Suprapubic skin (tissue), 4 donors: ENCODE measurements at places on chromosomes 1 and 21.

DNA sequence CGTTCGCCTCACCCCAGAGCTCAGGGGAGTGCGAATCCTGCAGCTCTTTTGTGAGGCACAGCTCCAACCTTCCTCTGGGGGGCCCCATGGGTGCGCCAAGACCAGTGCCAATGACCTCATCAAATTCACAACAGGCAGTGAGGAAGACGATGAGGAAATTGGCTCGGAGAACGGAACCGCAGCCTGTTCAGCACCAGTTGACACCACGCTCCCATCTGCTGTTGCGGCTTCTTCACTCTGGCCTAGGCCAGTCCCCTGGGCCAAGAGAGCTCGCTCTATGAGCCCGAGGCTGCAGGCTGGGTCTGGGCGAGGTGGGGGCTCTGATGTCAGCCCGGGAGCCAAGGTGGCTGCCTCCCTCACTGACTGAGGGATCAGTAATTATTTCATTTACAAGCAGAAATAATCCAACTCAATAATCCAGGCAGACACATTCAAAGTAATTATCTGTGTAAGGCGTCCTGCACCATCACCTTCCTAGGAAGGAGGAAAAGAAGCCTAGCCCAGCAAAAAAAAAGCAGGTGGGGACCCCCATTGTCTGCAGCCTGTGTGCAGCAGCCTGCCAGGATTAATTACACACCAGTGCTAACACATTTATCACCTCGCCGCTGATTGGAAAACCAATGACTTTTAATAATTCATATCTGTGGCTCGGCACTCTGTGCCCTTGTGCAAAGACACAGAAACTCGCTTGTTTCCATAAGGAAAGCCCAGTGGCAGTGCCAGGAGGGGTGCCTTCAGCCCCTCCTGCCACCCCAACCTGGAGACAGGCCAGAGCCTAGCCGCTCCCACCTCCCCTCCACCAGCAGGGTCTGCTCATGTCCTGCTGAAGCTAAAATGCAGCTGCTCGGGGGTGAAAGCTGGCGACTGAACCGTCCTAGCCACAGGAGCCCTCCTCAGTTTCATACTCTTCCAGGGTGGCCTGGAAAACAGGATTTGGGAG is 1.9 kb downstream of the PLEKHA6 start:
- no peak for DNase-seq

- no peak for DNase-seq
Observed at GRCh38 chr1:67771749-67772148, 61.5 kb downstream of the GNG12 start.

DNA sequence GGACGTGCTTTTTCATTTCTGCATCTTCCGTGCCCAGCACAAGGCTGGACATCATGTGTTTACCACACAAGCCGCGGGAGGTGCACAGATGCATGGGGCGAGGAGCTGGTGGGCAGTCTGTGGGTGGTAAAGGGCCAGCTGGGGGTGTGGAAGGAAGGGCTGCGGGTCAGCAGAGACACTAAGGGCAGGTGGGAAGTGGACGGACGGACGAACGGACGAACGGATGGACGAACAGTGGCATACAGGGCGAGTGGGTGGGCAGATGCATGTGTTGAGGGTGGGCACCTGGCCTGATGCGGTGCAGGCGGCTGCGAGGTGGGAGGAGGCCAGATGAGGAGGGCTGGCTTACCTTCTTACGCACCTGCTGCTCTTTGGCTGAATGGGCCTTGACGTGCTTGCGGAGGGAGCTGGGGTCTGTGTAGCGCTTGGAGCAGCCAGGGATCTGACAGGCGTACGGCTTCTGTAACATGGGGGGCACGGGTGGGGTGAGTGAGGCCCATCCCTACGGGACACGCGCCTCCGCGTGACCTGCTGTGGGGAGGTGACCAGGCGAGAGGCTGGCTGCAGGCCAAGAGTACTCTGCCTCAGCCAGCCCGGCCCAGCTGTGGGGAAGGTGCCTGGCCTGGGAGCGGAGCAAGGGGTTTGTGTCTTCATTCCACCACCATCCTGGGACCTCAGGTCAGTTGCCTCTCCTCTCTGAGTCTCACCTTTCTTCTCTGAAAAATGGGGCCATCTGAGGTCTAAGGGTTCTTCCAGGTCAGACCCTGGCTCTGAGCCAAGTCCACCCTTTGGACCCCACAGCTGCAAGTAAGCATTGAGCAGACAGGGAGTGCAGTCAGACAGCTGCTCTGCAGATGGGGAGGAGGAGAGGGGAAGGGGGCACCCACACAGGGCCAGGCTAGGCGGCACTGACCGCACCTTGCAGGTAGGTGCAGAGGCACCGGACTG is 65.5 kb downstream of the DMRTB1 start:
- no peak for DNase-seq

DNA sequence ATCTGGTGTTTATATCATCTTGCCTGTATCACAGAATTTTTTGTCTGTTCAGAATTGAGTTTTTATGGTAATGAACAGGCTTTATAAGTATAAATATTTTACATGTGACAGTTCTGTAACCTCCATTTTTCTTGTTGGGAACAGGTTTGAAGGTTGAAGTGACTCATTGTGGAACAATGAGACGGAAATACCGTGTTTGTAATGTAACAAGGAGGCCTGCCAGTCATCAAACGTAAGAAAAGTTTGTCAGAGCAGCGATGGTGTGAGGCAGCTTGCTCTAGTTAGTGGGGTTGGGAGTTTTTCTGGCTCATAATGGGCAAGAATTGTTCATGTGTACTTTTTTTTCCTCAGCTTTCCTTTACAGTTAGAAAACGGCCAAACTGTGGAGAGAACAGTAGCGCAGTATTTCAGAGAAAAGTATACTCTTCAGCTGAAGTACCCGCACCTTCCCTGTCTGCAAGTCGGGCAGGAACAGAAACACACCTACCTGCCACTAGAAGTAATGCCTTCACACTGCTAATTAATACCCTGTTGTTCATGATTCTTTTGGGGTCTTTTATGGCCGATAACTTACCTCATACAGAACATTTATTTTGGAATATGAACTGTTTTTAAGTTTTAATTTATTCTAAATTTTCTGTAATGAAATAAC is 75.2 kb upstream of the TEKT2 start:
- DNase-seq, result no peak

GRCh38 chr21:43916691-43917514 is 51.9 kb downstream of the AGPAT3 start:
- peak; percentile 38 for DNase-seq

DNA sequence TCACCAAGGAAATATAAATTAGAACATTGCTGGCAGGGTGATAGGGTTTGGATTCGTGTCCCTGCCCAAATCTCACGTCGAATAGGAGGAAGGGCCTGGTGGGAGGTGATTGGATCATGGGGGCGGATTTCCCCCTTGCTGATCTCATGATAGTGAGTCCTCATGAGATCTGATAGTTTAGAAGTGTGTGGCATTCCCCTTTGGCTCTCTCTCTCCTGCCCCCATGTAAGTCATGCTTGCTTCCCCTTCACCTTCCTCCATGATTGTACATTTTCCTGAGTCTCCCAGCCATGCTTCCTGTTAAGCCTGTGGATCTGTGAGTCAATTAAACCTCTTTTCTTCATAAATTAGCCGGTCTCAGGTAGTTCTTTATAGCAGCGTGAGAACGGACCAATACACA is 60.6 kb downstream of the VPS26C start:
- no peak for DNase-seq

DNA sequence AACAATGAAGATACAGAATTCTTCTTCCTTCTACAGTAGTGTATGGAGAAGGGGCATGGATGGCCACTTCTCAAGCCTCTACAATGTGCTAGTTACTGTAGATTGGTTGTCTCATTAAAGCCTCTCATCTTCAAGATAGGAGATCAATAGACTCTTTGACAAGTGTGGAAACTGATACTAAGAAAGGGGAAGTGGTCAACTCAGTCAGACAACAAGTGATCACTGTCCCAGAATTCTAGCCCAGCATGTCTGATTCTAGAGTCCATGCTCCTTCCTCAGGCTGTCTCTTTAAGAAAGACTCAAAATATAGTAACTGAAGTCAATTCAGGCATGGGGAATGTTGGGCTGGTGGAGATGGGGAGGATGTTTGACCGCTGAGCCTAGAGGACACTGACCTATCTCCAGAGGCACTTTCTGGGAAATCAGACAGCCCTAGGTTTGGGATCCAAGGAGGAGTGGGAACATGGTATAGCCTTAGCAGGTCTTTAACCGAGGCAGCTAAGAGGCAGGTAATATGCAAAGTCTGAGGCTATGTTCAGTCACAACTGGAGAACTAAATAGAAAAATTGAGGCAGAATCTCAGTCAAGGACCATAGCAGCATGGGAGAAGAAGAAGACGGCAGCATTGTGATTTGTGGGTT is 39.3 kb upstream of the EYA3 start:
- DNase-seq, result no peak

DNA sequence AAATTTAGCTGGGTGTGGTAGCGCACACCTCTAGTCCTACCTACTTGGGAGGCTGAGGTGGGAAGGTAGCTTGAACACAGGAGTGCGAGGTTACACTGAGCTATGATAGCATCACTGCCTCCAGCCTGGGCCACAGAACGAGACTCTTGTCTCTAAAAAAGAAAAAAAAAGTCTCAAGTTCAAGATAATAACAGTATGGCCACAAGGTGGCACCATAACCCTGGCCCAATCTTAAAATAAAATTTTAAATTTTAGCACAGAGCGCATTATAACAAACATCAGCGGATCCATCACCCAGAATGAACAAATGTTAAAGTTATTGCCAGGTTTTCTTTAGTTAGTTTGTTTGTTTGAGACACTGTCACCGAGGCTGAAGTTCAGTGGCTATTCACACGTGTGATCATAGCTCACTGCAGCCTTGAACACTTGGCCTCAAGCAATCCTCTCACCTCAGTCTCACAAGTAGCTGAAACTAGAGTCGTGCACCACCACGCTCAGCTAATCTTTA is 2.9 kb upstream of the HTR6 start:
- DNase-seq, result no peak

- no peak for DNase-seq
Observed at GRCh38 chr1:96926176-96926575, 204.6 kb downstream of the PTBP2 start.

DNA sequence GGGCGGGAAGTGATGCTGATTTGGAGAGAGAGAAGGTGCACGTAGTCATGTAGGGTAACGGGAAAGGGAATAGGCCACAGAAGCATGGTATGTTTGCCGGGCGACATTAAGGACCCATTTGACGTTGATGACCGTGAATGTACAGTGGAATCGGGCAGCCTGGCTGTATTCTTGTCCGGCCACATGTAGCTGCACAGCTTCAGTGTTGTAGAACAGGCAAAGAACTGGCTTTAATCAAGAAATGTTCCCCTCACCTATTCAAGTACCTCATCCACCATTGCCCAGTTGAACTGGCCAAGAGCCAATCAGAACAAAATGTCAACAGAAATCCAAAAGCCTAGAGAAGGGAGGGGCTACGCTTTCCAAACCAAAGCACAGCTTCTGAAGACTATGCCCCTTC is 104.8 kb downstream of the DHRS3 start:
- no peak for DNase-seq

DNA sequence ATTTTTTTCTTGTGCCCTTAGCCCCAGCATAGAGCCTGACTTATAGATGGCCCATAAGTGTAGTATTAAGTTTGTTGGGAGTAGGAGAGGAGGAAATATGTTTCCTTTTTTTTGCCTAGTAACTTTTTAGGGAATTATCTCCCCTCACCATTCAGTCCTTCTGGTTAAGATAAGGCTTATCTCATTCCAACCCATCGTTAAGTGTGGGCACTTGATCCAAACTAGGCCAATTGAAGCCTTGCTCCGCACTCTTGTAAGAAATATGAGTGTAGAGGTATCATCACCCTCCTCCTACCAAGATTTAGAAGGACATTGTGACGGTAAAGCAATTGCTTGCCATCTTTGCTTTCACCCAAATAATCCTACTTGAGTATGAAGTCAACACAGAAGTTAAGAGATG is 8.8 kb upstream of the FGGY start:
- DNase-seq, result no peak

DNA sequence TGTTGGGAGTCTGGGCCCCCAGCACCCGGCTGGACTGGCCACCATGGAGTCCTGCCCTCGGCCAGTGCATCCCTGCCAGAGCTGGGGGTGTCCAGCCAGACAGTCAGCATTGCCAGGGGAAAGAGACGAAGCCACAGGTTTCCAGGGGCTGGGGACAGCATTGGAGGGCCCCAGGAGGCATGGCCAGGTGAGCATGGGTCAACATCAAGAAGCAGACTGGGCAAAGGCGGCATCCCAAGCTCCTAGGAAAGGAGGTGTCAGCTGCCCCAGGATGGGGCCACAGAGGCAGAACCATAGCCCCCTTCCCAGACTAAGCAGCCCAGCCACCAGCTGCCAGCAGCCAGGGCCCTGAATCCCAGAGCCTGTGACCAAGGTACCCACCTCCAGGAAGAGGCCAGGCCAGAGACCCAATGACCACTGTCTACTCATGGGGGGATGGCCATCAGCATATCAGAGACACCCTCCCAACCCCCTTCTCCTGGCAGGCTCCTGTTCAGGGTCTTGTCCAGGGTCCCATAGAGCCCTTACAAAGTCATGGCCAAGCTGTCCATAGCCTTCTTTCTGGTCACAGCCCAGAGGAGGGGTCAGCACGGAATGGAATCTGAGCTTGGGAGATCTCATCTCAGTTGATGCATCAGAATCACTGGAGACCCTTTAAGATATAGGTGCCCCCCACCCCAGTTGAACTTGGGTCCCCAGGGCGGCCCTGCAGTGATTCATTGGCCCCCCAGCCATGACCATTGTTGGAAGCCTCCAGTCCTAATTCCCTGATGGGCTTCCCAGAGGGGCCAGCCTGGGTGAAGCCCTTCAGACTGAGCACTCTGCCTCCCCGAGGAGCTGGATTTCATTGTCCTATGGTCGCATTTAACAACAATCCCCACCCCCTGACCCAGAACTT is 32.5 kb downstream of the WNT3A start:
- peak; percentile 63 for DNase-seq

DNA sequence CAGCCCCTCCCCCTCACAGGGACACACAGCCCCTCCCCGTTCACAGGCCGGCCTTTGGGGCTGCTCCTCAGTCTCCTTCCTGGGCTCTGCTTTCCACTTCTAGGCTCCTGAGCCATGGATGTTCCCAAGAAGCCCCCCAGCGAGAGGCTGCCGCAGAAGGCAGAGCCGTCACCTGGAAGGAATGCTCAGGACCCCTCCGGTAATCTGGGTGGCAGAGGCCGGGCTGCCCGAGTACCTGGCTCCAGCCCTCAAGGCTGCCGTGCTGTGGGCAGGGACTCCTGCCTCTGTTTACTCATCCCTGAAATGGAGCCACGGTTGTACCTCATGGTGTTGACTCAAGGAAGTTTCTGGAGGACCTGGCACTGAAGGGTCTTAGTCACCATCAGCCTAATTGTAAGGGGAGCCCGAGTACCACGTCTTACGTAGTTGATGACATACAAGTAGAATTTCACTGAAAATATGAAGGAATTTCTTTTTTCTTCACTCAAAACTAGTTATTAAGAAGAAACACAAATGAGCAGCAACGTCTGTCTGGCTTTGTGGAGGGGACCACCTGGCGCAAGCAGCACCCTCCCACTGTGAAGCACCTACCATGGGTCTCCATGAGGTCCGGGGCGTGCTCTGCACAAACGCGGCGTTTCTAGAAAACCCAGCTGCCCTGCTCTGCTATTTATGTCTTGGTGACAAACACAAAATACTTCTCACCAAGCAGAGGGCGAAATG is 33.7 kb downstream of the PRDM15 start:
- DNase-seq, result no peak

DNA sequence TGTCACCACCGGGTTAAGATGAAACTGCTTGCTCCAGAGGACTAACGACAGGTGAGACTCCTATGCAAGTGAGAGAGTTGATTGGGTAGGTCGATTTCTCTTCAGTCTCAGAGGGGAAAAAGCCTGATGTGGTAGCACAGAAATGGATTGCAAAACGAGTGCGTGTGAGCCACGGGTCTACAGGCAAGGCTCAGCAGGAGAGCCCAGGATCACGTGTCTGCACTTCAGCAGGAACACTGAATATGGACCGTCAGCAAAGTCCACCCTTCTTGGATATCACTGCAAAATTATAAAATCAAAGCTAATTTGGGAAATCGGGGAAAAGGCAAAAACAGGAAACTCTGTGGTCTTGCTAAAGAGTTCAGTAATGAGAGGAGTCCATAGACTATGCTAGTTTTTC is 107.7 kb upstream of the ZNF648 start:
- no peak for DNase-seq
